ENCODE measurements at places on chromosomes 11 and 22.
A peak's percentile ranks its signal among the peaks of the same experiment; 100 is the strongest.

DNA sequence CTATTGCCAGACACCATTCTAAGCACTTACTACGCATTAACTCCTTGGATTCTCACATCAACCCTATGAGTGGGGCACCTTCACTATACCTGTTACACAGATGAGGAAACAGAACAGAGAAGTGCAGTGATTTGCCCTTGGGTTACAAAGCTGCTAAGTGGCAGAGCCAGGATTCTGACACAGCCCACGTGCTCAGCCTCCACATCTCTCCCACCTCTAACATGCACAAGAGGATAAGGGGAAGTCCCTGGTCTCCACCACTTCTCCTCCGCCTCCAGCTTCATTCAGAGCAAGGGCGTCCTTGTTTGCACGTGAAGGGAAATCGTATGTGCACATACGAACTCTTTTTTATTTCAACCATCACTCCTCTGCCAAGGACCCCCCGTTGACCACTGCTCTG lies 53.7 kb downstream of the CDON start:
- no peak for DNase-seq

DNA sequence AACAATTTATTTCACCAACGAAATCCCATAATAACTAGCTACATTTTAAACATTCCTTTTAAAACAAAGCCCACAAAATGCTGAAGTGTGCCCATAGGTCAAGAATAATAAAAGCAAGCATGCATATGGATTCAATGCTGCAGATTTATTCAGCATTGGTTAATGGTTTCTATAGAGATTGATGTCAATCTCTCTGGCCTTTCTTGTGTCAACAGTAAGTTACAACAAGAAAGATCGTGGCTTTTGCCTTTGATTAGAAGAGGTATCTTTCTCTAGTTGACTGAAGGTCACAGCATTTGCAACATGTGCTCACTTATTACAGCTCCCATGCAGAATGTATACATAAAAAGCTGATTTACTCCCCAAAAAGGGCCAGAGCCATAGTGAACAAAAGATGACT lies 1.4 kb upstream of the SOX6 start:
- DNase-seq = no peak

DNA sequence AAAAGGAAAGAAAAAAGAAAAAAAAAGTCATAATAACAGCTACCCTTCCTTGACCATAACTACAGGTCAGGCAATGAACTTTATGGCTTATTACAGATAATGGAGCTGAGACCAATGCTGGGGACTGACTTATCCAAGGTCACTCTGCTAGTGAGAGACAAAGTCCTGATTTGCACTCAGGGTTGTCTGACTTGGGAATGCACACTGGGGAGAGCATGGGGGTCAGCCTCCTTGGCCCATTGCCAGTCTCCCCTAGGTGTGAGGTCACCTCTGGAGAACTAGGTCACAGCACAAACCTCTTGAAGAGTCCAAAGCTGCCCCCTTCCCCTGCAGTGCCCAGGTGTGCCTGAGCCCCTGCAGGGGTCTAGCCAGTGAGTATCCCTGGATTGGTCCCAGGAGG lies 5.3 kb upstream of the CDC42EP1 start:
- DNase-seq = no peak

GRCh38 chr22:24414523-24414922 lies 12.9 kb upstream of the ADORA2A start:
- no peak for DNase-seq

- DNase-seq = peak; percentile 25
These were observed 53.6 kb upstream of the INCENP start for GRCh38 chr11:62069986-62070919.

GRCh38 chr11:9852465-9852864 lies 188.6 kb downstream of the SWAP70 start:
- DNase-seq = peak; percentile 40

GRCh38 chr11:102530558-102530957 lies at the start of gene MMP7:
Gene MMP7, minus strand, starts transcription at chr11:102530747. Its CDS starts 47 bp downstream, at chr11:102530700.
- peak; percentile 69 for DNase-seq

DNA sequence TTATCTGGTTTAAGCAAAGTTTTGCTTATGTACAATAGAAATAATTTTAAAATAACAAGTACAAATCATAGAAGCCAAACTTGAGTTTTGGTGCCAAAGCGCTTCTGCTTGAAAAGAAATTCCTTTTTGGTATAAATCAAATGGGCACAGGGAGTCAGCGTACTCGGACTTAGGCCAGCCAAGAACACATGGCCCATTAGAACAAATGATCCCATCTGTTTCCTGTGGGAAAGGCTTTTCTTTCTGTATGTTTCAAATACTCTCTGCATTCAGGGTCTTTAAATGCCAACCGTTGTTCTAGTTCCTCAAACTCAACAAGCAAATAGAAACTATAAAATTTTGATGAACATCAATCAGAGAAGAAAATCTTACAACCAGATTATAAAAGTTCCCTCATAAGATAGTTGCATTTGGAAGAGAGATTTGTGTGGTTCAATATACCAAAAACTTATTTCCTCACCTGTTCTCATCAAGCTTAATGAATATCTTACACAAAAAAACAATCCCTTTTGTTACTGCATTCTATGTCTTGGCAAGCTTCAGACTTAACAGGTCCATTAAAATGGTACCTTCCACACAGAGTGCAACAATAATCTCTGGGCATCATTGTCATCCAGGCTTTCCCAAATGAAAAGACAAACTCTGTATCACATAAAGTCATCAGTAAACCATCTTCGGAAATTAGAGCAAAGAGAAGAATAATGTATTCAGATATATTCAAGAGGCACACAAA lies 739.8 kb upstream of the API5 start:
- no peak for DNase-seq

- DNase-seq = no peak
These were observed 27.3 kb upstream of the KRTAP5-6 start for GRCh38 chr11:1669546-1670218.

- peak; percentile 71 for DNase-seq
These were observed 17.5 kb downstream of the ATG16L2 start for GRCh38 chr11:72831521-72832300.

- DNase-seq = peak; percentile 75
These were observed 10.4 kb upstream of the C1QTNF6 start for GRCh38 chr22:37198258-37199102.

DNA sequence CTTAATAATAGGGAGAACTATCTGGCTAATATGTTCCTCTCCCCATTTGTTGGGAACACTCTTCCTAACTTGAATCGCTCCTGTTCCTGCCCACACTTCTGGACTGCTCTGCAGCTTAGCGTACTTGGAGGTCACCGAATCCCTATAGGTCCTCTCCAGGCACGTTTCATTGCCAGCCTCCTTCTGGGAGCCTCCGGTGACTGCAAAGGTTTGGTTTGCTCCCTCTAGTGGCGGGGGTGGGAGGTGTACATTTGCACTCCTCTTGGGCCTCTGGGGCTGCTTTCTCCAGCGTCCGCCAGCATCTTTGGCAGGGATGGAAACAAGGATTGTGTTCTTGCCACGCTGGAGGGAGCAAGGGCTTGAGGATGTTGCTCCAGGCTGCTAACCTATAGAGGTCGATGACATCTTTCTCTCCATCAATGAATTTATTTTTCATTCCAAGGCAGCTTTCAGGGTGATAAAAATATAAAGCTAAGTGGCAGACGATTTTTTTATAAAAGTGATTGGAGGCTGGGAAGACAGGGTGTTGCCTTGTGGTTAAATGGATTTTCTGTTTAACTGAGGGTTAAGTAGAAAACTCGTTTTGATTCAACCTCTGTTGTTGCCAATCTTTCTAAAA lies 48.7 kb downstream of the TSPAN18 start:
- peak; percentile 60 for DNase-seq

- no peak for DNase-seq
These were observed 599.3 kb downstream of the BUD13 start for GRCh38 chr11:116173506-116173905.

DNA sequence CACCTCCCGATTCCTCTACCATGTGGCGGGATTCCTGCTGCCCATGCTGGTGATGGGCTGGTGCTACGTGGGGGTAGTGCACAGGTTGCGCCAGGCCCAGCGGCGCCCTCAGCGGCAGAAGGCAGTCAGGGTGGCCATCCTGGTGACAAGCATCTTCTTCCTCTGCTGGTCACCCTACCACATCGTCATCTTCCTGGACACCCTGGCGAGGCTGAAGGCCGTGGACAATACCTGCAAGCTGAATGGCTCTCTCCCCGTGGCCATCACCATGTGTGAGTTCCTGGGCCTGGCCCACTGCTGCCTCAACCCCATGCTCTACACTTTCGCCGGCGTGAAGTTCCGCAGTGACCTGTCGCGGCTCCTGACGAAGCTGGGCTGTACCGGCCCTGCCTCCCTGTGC lies 10.5 kb downstream of the CXCR5 start:
- DNase-seq = no peak

- DNase-seq = peak; percentile 45
These were observed 33.4 kb downstream of the GDPD5 start for GRCh38 chr11:75492181-75492820.

DNA sequence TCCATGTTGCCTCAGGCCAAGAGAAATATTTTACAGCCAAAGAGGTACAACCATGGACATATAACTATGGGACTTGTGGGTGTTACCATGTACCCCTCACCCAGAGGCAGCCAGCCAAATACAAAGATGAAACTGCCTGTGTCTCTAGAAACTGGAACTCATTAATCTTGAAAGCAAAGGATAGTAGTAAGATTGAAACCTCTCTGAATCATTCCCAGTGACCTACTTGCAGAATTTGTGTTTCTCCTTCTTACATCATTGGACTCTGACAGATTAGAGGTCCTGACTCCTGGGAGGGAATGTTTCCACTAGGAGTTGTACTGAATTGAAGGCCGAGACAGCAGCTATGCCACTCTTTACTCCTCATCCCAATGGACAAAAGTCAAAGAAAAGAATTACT lies 257.4 kb upstream of the UBASH3B start:
- peak; percentile 52 for DNase-seq

DNA sequence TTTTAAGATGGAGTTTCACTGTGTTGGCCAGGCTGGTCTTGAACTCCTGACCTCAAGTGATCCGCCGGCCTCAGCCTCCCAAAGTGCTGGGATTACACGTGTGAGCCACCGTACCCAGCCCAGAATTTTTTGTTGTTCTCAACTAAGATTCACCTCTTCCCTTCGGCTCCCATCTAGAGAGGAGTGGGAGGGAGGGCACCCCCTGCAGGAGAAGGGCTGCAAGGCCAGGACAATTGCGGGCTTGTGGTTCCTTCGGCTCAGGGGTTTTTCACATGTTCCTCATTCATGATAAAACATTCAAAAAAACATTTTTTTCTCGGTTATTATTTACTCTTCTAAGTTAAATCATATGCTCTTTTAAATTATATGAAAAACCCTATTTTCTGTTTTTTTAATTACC lies 201.1 kb upstream of the LRRC4C start:
- no peak for DNase-seq

DNA sequence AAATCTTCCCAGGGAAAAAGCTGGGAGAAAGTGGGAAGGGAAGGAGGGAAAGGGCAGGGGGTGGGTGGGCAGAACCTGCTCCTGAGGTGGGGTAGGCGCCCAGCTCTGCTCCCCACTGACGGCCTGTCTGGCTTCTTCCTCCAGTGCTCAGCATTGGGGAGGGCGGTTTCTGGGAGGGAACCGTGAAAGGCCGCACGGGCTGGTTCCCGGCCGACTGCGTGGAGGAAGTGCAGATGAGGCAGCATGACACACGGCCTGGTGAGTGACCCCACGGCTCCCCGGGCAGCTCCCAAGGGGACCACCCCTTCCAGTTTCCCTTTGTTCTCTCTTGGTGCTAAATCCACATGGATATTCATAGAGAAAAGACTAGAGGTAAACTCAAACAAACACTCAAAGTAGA lies 25.9 kb downstream of the SHANK3 start:
- DNase-seq = no peak

GRCh38 chr11:110165039-110165925 lies 72.1 kb downstream of the ZC3H12C start:
- no peak for DNase-seq

DNA sequence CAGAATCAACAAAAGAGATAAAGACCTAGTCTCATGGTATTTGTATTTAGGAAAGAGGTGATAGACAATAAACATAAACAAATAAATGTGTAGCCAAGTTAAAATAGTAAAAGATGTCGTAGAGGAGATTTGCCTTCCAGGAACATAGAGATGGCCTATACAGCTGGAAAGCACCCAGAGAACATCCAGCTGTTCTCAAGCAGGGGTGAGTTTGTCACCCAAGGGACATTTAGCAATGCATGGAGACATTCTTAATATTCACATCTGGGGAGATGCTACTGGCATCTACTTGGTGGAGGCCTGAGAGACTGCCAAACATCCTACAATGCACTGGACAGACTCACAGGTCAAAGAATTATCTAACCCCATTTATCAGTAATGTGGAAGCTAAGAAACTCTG lies 88.3 kb downstream of the C11orf87 start:
- no peak for DNase-seq

- no peak for DNase-seq
These were observed 65.9 kb upstream of the PICALM start for GRCh38 chr11:86134580-86135318.

- DNase-seq = no peak
These were observed 25.1 kb downstream of the OR2AG2 start for GRCh38 chr11:6746626-6747025.

DNA sequence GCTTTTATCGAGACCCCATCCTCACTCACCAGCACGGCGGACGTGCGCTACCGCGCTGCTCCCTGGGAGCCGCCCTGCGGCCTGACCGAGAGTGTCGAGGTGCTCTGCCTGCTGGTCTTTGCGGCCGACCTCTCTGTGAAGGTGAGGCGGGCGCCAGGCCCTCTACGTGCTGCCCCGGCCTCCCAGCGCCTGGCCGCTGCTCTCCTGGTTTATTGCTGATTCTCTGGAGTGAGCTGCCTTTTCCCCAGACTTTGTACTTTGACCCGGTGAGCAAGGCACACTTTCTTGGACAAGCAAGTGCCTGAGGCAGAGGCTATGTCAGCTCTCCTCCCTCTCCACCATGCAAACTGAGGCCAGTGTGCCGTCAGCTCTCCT lies 6.5 kb downstream of the TPCN2 start:
- DNase-seq = no peak

DNA sequence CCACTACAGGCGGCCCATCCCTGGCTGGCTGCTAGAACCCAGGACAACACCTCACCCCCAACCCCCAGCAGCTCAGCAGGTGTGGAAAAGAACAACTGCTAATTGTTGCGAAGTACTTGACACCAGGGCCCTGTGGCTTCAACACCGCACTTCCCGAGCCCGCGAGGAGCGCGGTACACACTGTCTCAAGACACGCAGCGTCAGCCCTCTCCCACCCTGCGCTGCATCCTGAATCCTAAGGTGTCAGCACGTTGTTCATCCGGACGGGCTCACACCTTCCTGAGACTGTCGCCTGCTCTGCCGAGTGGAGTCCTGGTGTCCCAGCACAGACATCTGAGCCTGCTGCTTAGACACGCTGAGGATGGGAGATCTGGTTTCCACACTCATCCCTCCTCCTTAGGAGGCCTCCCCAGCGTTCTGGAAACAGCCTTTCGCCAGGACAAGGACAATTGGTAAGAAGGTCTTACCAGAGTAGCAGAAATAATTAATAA lies 1336.2 kb downstream of the BRD1 start:
- peak; percentile 49 for DNase-seq

- peak; percentile 6 for DNase-seq
These were observed 679 bp upstream of the SSH3 start for GRCh38 chr11:67302571-67303131.
